RWPE1 (cell line): ENCODE measurements at places on chromosomes 7 and 10.

DNA sequence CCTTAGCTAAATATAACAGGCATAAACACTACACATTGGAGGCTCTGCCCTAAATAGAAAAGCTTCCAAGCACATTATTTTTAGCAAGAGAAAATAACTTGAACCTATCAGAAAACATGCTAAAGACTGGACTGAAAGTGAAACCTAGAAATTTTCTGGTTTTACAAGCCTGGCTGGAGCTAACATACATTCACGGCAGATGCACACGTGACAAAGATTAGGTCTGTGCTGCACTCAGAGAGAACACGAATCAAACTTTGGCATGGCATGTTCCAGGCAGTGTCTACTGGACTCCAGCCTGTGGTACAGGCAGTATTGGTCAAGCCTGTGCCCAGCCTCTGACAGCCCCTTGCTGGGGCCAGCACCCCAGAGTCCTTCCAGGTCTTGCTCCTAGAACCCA is 94.1 kb upstream of the PCBD1 start:
- no peak for DNase-seq

- peak; percentile 43 for DNase-seq
Observed at GRCh38 chr7:71733107-71733870, 601.3 kb downstream of the GALNT17 start.

DNA sequence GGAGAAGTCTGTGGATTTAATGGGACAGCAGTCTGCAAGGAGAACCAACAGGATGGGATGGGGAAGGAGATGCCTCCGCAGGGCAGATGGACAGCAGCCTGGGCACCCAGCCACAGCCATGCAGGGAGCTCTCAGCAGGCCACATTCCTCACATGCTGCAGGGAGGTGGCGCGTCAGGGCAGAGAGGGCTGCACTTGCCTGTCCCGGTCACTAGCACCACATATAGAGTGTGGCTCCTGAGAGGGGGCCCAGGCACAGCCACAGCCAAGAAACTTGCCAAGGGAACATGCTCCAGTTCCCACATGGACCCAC is 86.8 kb upstream of the ZMIZ1 start:
- no peak for DNase-seq

GRCh38 chr10:73873838-73874215 is 528 bp downstream of the CAMK2G start:
- DNase-seq = no peak

- peak; percentile 89 for DNase-seq
Observed at GRCh38 chr10:101066146-101066895, 4.5 kb downstream of the KAZALD1 start.

- DNase-seq = no peak
Observed at GRCh38 chr7:91656541-91657482, 223.7 kb downstream of the MTERF1 start.

DNA sequence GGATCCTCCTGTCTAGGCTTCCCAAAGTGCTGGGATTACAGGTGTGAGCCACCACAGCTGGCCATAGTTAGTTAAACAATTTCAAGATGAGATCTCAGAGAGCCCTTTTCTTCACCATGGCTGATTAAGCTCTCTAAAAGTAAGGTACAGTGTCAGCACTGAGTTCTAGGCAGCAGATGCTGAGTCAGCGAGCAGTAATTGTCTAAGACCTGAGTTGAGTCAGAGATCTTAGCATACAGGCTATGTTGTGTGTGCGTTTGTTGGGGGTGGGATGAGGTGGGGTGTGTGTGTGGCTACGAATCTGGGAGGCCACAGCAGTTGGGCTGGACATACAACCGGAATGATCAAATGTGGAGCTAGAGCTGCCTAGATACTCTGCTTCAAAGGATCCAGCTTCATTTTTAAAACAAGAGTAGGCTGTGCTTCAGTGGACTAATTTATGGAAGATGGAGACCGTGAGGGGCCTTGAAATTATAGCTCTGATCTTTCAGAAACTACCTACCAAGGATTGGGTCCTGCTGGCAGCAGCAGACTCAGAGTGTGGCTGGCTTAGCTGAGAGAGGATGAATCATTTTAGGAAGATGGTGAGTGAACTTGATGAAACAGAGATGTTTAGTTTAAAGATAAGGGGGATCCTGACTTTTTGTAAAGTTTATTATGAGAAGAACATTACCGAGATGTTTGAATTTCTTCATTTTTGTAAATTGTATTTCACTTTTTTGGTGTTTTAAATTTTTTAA is 17.5 kb upstream of the MTPN start:
- DNase-seq = no peak

- no peak for DNase-seq
Observed at GRCh38 chr7:77786741-77787140, 11.5 kb downstream of the TMEM60 start.

- DNase-seq = peak; percentile 44
Observed at GRCh38 chr10:114681542-114681941, 23.5 kb upstream of the ABLIM1 start.

DNA sequence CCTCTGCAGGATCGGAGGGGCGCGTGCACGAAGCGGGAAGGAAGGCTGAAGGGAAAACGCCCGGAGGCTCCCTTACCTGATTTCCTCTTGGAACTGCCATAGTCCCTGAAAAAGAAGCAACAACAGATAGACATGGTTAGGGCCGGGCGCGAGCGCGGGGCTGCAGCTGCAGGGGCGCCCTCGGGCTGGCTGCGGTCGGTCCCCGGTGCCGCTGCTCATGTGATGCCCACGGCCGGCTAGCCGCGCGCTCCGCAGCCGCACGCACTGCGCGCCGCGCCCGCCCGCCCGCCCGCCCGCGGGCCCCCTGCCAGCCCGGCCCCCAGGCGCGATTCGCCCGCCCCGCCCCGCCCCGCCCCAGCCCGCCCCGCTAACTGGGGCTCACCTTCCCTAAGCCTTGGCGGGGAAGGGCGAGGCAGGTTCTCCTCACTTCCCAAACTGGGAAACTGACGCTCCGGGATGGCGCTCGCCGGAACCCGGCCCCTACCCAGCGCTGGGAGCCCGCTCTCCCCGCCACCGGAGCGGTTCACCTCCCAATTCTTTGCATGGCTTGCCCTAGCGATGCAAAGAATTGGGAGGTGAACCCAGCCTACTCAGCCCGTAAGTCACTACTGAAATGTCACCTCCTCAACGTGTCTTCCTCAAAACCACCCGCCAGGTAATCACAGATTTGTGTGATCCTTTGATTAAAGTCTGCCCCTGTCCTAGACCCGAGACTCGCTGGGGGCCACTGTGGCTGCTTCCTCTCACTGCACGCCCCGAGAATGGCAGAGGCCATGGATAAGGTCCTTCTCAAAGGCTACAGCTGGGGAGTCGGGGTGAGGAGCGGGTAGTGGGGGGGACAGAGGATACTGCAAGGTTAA is 162.2 kb downstream of the SH3PXD2A start:
- no peak for DNase-seq

- peak; percentile 74 for DNase-seq
Observed at GRCh38 chr7:92645114-92646061, 55.2 kb upstream of the FAM133B start.

- DNase-seq = no peak
Observed at GRCh38 chr10:61016007-61016406, 72.0 kb upstream of the RHOBTB1 start.

GRCh38 chr10:12797471-12798262 is 203.8 kb downstream of the CCDC3 start:
- no peak for DNase-seq

DNA sequence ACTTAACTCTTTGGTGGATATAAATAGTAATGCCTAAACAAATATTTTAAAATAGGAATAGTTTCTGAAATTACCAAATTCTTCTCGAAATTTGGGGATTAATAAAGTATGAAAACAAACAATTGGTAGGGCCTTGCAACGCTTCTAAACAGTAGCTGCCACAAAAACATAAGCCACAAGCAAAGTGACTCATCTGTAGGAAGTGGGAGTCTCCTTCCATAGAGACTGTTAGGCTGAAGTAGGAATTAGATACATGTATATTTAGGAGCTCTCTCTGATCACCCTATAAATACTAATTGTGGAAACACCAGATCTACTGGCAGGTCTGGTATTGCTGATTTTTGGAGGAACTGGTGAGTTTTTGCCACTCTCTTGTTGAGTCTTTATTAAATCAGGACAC is 5.7 kb upstream of the LMOD2 start:
- peak; percentile 41 for DNase-seq

DNA sequence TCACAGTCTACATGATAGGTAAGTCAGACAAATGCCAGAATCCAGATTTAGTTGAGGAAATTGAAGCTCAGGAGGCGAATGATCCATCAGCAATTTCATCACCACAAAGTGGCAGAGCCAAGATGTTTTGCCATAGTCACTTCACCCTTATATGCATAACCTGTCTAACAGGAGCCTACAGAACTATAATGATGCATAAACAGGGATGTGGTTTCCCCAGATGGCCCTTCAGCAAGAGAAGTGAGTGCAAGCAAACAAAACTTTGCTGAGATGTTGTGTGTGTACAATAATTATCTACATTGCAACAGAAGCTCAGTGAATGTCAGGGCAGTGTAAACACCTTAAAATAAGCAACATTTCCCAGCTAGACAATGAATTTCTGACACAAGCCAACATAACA is 28.6 kb downstream of the PON3 start:
- DNase-seq = no peak

- no peak for DNase-seq
Observed at GRCh38 chr10:77533146-77533886, 104.3 kb downstream of the KCNMA1 start.
